ENCODE measurements at places on chromosomes 5 and 9.

DNA sequence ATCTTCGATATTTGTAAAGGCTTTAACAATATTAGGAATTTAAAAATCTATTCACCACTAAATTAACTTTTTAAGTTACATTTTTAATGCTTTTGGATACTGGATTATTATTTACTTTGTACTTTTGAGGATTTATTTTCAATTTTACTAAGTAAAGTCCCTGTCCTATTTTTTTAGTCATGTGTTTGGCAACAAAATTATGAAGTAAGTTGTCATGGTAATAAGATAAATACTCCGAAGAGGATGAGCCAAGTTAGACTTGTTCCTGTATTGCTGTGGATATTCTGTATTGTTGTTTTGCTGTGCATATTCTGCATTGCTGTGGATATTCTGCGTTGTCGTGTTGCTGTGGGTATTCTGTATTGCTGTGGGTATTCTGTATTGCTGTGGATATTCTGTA is 210.1 kb downstream of the MTRR start:
- peak; percentile 45 for DNase-seq

GRCh38 chr9:86069206-86069869 is 30.0 kb downstream of the GOLM1 start:
- DNase-seq, result no peak

- peak; percentile 24 for DNase-seq
These were observed 91.2 kb downstream of the RFK start for GRCh38 chr9:76302947-76303550.

DNA sequence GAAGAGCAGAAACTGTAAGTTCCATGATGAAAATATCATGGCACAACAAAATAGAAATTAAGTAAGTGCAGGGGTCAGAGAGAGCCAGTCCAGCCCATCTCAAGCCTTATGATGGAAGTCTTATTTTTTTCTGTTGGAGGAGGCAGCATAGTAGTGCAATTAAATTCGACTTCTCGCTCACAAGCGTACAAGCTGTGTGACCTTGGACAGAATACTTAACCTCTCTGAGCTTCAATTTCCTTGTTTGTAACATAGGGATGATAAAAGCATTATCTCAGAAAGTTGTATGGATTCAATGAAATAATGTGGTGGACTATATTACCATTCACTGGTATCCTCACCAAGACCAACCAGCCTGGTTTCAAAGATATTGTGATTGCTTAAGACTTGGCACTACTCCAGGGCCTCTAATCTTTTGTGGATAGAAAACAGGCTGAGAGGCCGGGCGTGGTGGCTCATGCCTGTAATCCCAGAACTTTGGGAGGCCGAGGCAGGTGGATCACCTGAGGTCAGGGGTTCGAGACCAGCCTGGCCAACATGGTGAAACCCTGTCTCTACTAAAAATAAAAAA is 26.8 kb upstream of the MVB12B start:
- no peak for DNase-seq

GRCh38 chr9:132562306-132562573 is 20.2 kb upstream of the BARHL1 start:
- no peak for DNase-seq

GRCh38 chr9:92728831-92729734 is 35.5 kb downstream of the BICD2 start:
- no peak for DNase-seq

GRCh38 chr9:121707477-121708424 is 56.3 kb downstream of the DAB2IP start:
- no peak for DNase-seq

- no peak for DNase-seq
These were observed 91.0 kb upstream of the MVB12B start for GRCh38 chr9:126235336-126236243.

- no peak for DNase-seq
These were observed 347.5 kb upstream of the DAB2 start for GRCh38 chr5:39772307-39772706.

- no peak for DNase-seq
These were observed 546.8 kb upstream of the FTMT start for GRCh38 chr5:121304838-121305237.

DNA sequence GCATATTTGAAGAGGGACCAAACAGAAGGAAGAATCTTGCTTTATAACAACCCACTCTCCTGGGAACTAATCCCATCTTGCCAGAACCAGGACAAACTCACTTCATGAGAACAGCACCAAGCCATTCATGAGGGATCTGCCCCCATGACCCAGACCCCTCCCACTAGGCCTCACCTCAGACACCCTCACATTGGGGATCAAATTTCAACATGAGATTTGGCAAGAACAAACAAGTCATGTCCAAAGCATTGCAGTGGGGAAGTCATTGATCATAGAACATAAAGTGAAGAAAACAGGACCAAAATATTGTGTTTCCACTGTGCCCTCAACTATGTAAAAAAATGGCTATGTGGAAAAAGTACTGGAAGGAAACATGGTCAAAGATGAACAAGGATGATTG is 43.9 kb downstream of the MAP1B start:
- DNase-seq, result no peak

DNA sequence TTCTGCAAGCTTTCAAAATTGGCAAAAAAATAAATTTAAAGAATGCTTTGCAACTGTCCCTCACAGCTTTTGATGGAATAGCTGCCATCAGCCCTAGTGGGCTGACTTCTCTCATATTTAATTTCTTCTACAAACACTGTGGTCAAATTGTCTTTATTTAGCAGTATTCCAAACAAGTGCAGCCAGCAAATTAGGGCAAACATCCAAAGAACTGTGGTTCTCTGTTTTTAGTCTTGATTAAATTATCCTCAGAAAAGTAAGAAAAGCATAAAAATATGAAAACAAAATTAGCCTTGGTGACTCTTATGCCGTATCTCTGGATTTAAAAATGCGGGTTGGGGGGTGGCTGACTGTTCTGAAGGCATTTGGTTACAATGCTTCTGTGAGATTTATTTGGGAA is 95.8 kb upstream of the RETREG1 start:
- no peak for DNase-seq

GRCh38 chr5:95959888-95960666 is 1.6 kb downstream of the ELL2 start:
- DNase-seq, result no peak

GRCh38 chr9:90641884-90642487 is 638 bp downstream of the DIRAS2 start:
- no peak for DNase-seq

- no peak for DNase-seq
These were observed 126.0 kb upstream of the BOD1 start for GRCh38 chr5:173742432-173742816.

- no peak for DNase-seq
These were observed 144.4 kb upstream of the IRX2 start for GRCh38 chr5:2895876-2896275.

GRCh38 chr5:131814990-131815389 is 18.2 kb upstream of the FNIP1 start:
- no peak for DNase-seq

DNA sequence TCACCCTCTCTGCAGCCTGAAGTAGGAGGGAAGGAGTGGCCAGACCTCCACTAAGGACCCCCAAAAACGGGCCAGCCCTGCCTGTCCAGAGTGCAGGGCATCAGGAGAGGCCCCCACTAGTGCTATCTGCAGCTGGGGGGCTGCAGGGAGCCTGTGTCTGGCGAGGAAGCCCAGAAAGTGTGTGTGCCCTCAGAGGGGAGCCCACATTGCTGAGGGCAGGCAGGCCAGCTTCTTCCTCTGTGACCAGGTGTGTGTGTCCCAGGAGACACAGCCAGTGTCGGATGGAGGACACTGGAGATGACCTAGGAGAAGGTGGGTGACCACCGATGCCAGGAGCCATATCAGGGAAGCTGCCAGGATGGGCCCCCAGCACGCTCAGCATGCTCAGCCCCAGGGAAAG is 218.7 kb downstream of the IRX2 start:
- DNase-seq, result no peak

- DNase-seq, result no peak
These were observed 42.1 kb upstream of the GNAQ start for GRCh38 chr9:78073722-78074121.

DNA sequence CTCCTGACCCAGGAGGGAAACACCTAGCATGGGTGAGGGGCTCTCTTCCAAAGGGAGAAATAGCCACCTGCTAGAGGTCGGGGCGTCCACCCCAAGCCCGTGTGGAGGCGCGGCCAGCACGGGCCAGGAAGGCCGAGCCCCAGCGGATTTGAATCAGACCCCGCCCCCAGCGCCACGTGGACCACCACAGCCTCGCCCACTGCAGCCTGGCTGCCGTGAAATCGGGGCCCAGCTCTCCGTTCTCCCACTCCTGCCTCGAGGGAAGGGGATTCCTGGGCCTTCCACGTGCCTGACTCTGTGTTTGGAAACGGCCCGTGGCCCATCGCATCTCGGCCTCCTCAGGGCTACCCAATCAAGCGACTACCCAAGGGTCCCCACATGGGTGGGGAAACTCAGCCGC is 31.6 kb downstream of the SLC6A18 start:
- no peak for DNase-seq

DNA sequence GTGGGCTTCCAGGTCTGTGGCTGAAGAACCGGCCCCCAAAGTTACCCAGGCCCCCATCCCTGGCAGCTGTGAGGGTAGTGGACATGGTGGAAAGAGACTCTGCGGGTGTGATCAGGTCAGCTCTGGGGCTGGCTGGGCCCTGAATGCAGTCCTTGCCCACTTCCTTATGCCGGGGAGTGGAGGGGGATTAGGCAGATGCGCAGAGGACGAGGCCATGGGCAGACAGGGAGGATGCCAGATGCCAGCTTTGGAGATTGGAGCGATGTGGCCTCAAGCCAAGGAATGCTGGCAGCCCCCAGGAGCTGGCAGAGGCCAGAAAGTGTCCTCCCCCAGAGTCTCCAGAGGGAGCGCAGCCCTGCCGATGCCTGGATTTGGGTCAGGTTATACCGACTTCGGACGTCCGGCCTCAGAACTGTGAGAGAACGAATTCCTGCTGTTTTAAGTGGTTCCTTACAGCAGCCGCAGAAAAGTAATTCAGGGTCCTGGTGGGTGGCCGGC is 69.8 kb downstream of the ADAMTS2 start:
- no peak for DNase-seq

GRCh38 chr5:14720236-14720923 is 55.9 kb downstream of the OTULIN start:
- DNase-seq, result no peak

DNA sequence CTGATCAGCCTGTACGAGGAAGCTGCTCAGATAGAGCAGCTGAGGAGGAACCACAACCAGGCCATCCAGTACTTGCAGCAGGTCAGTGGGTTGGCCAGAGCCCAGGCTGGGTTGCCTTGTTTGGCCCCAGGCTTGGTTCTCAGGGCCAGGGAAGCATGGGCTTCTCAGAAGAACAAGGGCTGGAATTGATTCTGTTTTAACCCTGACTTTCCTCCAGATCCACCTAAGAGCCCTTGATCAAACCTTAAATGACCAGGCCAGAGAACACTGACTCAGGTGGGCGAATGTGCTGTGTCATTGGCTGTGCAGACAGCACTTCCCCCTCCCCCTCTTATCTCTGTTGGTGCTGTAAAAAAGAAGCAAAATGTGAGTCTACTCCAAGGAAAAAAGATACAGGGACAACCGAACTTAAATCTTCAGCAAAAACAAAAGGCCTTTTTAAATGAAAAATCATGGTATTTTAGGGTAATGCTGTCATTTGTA is 28.1 kb downstream of the TTC23L start:
- DNase-seq, result no peak

- DNase-seq, result no peak
These were observed 30.1 kb downstream of the PTPA start for GRCh38 chr9:129141066-129142041.

DNA sequence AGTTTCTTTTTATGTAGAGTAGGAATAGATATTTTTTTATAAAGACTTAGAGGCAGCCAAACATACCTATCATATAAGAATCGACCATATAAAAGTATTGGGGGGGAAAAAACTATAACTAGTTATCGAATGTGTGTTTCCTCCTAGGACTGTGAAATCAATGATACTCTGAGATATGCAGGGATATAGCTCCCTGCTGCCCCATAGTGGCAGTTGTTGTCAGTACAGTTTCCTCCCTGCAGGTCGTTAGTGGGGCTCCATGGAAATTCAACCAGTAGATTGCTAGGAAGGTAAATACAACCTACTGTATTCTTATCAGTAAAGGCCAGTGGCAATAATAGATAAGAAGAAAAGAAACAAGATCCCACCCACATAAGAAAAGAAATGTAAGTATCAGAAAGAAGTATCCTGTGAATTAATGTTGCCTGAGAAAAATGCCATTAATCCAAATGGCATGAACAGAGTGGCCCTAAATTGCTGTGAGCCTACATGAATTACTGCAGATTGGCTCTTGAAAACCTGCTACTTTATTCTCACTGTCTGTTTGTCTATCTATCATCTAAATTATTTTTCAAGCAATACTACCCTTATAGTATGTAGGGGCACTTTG is 136.9 kb upstream of the FBN2 start:
- no peak for DNase-seq

- no peak for DNase-seq
These were observed 17.5 kb upstream of the TMEFF1 start for GRCh38 chr9:100455470-100455869.

GRCh38 chr5:34694685-34695084 is 38.6 kb downstream of the RAI14 start:
- DNase-seq, result no peak

DNA sequence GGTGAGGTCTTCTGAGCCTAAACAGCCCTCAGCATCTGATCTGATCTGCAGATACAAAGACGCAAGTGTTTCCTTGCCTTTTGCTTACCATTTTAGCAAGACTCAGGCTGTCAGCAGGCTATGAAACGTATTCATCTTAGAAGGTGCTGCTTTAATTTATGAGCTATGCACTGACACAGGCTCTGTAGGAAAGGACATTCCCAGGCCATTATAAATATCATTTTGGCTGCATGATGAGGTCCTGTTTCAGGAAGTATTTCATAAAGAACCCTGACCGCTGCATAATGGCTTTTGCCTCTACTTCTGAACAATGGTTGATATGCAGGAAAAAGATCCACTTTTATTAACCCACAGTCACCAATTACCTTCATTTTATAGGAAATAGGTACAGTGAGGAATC is 98.4 kb upstream of the CAST start:
- DNase-seq, result no peak

GRCh38 chr9:70551801-70552200 is 137.3 kb upstream of the KLF9 start:
- DNase-seq, result no peak

GRCh38 chr9:37969130-37969529 is 65.2 kb upstream of the SLC25A51 start:
- no peak for DNase-seq

DNA sequence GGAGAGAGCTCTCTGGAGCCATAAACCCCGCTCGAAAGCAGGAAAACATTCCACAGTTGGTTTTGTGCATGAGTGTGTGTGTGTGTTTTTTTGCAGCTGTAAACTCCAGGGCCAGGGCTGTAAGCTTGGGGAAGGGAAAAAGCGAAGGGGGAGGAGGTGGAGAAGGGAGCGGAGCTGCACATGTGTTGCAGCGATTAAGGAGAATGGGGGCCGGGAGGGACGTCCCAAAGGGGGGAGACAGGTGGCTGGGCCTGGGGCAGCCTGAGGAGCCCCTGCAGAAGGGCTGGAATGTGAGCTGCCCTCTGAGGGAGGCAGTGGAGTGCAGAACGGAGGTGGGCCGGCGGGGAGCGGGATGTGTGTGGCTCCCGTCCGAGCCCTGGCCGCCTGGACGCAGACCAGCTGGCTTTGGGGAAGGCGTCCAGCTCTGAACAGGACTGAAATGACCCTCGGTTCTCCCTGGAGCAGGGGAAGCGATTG is 2.7 kb upstream of the MYMK start:
- no peak for DNase-seq

GRCh38 chr9:124500028-124500795 is 7.0 kb downstream of the NR5A1 start:
- DNase-seq, result no peak

GRCh38 chr9:79883073-79883645 is 311.4 kb downstream of the TLE4 start:
- DNase-seq, result no peak

GRCh38 chr9:75051285-75051684 is 23.2 kb upstream of the CARNMT1 start:
- no peak for DNase-seq
